ENCODE measurements at places on chromosomes 4 and X.

GRCh38 chr4:80424225-80424581 is 88.7 kb downstream of the CFAP299 start:
- no peak for DNase-seq

- no peak for DNase-seq
Measured at GRCh38 chrX:57929373-57929772, 19.1 kb upstream of the ZXDA start.

DNA sequence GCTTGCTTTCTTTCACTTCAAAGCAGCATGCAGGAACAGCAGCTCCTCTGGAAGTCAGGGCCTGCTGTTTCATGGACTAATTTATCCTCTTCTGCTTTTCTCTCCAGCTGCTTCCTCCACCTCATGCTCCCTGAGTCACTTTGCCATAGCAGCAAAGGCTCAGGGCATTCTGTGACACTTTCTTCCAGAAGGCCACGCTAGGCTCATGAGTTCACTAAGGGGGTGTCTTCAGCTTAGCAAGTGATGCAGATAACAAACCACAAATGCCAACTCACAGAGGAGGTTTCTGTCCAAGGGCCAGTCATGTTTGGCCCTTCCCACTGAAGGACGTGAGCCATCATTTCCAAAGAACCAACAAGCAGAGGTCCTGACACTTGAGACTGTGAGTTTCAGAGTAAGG is 200.2 kb downstream of the ADGRA3 start:
- no peak for DNase-seq

DNA sequence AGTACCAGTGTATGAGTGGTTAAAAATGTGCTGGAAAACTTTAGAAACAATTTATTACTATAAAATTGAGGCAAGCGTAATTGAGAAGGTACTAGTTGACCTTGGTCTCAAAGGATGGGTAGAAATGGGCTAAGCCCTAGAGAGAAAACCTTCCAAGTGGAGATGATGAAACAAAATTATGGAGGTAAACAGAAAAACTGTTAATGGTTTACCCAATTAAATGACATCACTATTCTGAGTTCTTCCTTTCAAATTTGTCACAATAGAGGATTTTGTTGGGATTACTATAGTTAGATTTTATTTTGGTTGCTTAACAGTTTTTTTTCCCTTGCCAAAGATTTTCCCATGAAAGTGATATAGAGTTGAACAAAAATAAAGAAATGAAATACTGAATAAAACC is 1302.5 kb upstream of the TENM3 start:
- no peak for DNase-seq

DNA sequence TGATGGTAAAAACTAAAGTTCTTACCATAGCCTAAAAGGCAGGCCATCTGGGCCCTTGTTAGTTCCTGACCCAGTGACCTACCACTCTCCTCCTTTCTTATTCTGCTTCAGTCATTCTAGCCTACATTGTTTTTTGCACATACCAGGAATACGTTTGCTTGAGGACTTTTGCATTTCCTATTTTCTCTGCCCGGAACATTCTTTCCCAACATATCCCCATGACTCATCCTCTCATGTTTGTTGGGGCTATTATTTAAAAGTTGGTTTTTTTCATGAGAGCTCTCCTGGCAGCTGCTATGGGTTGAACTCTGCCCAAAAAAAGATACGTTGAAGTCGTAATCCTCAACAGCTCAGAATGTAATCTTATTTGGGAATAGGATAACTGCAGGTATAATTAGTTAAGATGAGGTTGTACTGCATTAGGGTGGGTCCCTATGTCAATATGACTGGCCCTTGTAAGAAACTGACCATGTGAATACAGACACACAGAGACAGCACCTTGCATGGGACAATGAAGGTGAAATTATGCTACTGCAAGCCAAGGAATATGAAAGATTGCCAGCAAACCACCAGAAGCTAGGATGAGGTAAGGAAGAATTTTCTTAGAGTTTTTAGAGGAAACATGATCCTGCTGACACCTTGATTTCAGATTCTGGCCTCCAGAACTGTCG is 138.3 kb upstream of the PDHA2 start:
- no peak for DNase-seq

All from stimulated activated CD8-positive, alpha-beta memory T cell treated with anti-CD3 and anti-CD28 coated beads, Interleukin-4, amount 100 ng/mL, for 4 hours (primary cell).